ENCODE measurements at places on chromosomes 6 and 20.

DNA sequence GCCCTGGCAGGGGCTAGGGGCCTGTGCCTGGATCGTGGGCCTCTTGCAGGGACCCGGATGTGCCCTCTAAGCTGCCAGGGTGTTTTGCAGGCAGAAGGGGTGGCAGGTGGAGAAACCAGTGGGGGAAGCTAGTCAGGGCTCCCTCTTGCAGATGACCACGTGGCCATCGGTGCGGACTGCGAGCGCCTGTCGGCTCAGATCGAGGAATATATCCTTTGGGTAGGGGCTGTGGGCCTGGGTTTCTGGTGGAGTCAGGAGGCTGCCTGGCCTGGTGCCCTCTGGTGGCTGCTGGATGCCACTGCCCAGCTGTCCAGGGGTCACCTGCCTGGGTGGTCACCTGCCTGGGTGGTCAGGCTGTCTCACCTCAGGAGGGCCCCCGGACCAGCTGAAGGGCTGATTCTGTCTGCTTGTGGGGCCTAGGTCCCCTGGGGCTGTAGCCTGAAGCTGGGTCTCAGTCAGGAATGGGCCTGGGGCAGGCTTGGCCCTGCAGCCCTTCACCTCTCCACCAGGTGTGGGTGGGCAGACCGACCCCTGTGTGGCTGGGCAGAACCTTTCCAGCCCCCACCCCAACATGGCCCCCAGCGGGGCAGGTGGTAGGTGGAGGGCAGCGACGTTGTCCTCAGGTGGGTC lies 6.7 kb downstream of the TCEA2 start:
- no peak for DNase-seq

- no peak for DNase-seq
Measured at GRCh38 chr6:156464100-156464878, 312.9 kb upstream of the ARID1B start.

DNA sequence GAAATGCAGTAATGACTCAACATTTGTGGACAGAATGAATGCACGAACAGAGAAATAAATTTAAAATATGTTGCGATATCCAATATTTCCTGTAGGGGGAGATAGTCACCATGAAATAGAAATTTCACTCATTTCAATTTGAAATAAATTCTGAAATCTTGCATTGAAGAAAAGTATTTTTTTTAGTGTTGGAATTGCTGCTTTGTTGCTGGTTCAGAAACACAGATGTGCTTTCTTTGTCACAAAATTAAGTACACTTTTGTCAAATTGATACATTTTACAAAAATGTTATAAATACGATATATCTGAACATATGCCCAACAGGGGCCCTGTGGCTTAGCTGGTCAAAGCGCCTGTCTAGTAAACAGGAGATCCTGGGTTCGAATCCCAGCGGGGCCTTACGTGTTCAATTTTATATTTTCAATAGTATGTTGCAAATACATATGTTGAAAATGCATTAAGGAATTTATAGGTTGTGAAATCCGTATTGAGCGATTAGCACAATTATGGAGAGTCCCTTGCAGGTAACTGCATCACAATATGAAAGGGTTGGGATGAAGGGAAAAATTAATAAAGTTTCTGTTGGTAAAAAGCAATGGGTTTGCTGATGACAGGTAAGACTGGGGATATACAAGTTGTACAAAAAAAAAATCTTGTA lies 85.4 kb upstream of the PRSS16 start:
- DNase-seq, result no peak

GRCh38 chr20:33282991-33283555 lies at the start of gene BPIFB1:
TSS of gene BPIFB1 (plus strand) at chr20:33283214. CDS start at chr20:33286074, 2,860 bp downstream.
- no peak for DNase-seq

DNA sequence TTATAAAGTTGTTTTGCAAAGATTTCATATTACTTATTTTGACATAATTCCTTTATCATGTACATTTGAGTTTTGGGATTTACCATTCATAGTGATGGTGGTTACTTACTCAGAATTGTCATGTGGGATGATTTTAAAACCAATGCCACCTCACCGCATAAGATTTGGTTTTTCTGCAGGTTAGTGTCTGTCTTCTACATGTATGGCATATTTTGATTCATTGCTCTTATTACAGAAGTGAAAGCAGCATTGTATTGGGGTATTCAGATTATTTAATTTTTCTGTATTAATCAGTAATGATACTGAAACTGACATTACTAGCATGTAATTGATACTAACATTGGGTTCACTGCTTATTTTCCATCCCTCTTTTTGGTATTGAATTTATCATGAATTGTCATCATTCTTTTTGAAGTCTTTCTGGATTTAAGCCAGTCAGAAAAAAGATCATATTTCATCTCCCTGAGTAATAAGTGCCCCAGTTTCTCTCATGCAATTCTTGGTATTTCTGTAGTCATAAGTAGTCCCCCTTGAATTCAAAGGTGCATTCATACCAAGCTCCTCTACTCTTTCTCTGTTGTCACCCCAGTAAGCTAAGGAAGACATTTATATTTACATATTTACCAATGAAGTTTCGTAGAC lies 176.6 kb downstream of the BCKDHB start:
- DNase-seq, result no peak

- no peak for DNase-seq
Measured at GRCh38 chr6:119361209-119361608, 11.6 kb upstream of the MAN1A1 start.

DNA sequence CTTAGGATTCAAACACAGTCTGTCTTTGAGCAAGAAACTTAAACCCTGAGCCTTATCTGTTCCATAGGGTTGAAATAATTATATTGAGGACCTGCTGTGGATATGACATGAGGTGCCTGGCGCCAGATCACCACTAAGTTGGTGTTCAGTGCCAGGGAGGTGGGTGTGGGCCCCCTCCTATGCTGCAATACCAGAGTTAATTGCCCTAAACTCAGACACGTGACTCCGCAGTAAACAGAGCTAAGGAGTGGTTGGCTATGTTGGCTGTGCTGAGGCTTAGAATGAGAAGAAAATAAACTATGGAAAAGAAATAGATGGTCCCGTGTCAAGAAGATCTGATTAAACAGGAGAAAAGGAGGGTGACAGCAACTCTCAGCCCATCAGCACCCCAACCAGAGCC lies 419.4 kb upstream of the JARID2 start:
- no peak for DNase-seq

DNA sequence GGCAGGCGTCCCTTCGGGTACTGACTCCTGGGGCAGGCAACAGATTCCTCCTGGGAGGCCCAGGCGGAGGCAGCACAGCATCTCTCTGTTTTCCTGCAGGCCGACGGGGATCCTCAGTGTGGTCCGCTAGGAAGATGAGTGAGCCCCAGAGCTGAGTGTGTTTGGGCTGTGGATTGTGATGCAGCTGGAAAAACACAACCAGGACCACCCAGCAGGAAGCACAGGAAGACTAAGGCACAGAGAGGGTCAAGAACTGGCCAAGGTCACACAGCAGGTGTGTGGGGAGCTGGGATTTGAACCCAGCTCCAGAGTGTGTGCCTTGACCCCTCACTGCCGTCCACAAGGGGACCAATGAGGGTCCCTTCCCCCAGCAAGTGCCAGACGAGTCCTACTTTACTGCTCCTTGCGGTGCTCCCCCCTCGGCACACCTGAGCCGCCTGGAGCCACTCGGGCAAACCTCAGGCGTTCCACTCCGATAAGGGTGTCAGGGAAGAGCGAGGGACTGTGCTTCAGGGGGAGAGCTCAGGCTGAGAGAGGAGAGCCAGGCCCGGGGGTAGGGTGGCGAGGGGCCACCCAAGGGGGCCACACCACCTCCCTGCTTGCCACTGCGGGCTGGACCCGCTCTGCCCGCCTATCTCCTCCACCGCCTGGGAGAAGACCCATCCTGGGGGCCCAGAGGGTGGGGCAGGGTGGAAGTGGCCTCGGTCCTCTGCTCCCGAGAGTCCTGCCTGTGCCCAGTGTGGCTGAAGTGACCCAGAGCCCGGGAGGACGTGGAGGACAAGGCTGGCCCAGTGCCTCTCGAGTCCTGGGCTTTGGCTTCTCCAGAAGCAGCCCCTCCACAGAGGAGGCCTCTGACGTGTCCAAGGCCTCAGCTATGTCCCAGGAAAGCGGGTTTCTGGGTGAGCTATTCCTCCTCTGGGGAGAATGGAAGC lies 63.3 kb downstream of the YTHDF1 start:
- no peak for DNase-seq

GRCh38 chr6:25899123-25899522 lies 25.1 kb upstream of the SLC17A3 start:
- no peak for DNase-seq

- no peak for DNase-seq
Measured at GRCh38 chr20:45091366-45091765, 9.6 kb downstream of the KCNS1 start.

DNA sequence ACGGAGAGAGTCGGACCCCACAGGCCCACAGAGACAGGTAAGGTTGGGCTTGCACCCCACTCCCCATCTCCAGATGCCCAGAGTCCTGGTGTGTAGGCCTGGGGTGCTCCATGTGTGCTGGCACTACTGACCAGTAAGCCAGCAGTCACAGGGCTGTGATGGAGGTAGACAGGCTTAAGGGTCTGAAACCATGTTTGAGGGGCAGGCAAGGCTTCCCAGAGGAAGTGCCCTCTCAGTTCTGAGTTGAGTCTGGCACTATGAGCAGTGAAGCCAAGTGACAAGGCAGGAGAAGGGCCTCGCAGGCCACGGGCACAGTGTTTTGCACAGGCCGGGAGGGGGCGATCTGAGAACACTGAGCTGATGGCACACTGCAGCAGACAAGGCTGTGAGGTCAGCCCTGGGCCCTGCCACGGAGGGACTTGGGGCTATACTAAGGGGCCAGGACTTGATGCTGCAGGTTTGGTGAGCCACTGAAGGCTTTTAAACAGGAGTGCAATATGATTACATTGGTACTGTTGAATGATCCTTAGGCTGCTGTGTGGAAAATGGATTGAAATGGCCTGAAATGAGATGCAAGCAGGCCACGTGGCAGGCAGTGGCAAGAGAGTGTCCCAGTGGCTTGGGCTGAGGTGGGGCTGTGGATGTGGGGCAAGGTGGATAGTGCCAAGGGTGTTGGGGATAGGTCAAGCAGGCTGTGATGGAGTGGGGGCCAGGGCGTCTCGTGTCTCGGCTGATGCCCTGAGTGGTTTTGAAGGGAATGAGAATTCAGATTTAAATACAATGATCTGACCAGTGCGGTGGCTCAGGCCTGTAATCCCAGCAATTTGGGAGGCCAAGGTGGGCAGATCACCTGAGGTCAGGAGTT lies 20.3 kb downstream of the TTBK1 start:
- peak; percentile 10 for DNase-seq

Measured in esophagus squamous epithelium (tissue), 5 donors.